ENCODE measurements at places on chromosomes 16 and 17.

DNA sequence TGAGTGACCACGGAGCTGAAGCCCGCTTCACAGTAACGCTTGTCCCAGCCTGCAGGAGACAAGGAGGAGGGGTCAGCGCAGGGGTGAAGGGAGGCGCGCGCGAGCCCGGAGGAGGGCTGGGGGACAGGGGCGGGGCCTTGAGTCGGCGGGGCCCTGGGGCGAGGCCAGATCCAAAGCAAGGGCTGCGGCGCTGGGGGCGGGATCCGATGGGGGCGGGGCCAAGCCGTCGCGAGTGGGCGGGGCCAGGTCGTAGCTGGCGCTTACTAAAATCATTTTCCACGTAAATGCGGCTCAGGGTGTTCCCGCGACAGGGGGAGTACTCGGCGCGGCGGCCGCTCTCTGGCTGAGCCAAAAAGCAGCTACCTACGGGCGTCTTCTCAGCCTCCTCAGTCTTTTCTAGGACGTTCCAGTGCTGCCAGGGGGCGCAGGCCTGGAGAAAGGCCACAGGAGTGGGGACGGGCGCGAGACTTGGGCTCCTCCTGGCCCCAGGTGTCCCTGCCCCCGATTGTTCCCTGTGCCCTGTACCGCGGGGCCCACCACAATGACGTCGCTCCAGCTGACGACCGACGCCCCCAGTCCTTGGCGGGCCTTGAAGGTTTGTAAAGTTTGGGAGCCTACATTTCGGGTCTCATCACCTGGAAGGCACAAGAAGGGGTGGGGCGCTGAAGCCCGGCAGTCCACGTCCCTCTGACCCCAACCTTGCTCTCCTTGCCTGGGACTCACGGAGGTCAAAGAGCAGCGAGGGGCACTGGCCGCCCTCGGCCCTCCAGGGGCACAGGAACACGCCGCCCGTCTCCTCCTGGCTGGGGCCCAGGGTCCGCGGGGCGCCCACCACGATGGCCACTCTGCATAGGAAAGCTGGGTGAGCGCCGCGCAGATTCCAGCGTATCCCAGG is 3.9 kb downstream of the ITGA2B start:
- DNase-seq: peak; percentile 89

DNA sequence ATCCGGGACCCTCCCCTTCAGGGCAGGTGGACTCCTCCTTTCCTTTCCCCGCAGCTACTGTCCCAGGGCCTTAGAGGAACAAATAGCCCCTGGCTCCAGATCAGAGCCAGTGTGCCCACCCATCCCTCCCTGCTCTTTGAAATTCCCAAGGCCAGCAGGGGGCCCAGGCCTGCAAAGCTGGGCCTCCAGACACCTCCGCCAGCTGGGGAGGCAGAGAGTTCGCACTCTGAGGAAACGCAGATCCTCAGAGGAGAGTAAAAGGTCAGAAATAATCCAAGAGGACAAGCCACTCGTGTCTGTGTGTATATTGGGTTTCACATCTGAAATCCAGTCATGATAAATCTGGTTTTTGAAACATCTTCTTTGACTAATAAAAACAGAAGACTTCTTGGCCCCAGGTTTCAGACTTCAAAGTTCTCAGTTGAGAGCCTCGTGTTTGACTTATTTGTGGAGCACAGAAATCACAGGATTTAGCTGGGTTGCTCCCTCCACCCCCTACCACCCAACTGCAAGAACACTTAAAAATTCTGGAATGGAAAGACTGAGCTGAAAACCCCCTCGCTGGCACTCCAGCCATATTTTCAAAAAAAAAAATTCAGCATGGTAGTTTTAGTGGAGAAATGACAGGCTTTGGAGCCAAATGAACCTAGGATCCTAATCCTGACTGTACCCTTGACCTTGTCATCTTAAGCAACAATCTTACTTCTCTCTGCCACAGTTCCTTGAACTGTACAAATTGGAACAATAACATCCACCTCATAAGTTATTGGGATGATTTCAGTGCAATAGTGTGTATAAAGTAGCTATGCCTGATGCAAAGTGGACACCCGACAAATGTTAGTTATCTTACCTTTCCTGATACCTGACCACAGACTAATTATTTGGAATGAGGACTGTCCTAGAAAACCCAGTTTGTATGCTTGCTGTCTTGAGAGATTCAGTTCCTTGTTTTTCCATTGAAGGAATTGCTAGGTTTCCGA is 44.5 kb upstream of the TBX2 start:
- no peak for DNase-seq

GRCh38 chr16:69820926-69821541 is 58.9 kb downstream of the WWP2 start:
- no peak for DNase-seq

DNA sequence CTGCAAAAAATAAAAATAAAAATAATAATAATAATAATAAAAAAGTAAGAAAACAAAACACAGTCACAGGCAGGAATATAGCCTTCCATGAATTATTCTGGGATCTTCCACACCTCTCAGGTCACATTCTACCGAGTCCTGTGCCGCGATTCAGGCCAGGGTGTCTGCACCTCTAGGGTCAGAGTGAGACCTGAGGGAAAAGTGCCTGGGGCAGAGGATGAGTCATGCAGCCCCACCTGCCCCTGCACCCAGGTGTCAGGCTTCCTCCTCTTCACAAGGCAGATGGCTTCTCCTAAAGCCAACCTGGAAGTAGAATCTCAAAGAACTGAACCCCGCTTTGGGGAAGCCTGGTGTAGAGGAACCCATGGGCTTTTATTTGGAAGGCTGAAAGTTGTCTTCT is 283.7 kb downstream of the CPPED1 start:
- DNase-seq: no peak

GRCh38 chr16:19938536-19938935 is 53.9 kb upstream of the GPRC5B start:
- no peak for DNase-seq

GRCh38 chr17:67707442-67707841 is 10.3 kb upstream of the NOL11 start:
- no peak for DNase-seq

DNA sequence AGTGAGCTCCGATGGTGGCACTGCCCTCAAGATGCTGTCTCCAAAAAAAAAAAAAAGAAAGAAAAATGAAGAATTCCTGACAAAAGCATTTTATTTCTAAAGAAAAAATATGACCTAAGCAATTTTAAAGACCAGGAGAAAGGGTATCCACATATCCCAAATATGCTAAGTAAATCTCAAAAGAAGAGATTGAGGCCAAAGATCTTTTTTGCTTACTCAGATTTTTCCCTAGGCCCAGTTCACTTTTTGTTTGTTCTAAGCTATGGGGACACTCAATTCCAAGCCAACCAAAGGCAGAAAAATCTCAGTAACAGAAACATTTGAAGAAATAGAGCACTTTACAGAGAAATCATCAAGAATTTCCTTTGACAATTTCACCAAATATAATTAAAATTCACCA is 150.8 kb downstream of the SOX9 start:
- no peak for DNase-seq

GRCh38 chr17:34366529-34367107 is 3.6 kb upstream of the CCL1 start:
- no peak for DNase-seq

GRCh38 chr17:52686140-52686539 is 527.6 kb upstream of the CA10 start:
- no peak for DNase-seq

GRCh38 chr17:73174126-73174525 is 9.3 kb downstream of the SSTR2 start:
- DNase-seq: no peak

DNA sequence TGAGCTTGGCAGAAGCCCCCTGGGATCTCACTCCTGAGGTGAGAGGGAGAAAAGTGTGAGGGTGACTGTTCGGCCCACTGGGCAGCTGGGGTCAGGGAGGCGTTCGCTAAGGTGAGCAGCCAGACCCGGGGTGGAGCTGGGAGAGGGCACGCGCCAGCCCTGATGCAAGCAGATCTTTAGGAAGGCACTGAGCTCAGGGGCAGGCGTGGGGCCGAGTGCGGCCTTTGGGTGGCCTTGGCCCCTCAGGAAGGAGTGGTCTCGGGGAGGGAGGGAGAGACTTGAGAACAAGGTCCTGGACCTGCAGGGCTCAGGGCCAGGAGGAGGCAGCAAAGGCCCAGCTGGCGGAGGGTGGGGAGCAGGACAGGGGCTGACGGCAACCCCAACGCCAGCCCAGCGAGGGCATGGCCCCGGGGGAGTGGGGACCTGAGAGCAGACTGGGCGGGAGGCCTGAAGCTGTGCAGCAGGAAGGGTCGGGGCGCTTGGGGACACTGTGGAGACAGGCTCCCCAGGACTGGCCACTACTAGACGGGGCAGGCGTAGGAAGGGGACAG is 14.5 kb upstream of the WDR45B start:
- no peak for DNase-seq

DNA sequence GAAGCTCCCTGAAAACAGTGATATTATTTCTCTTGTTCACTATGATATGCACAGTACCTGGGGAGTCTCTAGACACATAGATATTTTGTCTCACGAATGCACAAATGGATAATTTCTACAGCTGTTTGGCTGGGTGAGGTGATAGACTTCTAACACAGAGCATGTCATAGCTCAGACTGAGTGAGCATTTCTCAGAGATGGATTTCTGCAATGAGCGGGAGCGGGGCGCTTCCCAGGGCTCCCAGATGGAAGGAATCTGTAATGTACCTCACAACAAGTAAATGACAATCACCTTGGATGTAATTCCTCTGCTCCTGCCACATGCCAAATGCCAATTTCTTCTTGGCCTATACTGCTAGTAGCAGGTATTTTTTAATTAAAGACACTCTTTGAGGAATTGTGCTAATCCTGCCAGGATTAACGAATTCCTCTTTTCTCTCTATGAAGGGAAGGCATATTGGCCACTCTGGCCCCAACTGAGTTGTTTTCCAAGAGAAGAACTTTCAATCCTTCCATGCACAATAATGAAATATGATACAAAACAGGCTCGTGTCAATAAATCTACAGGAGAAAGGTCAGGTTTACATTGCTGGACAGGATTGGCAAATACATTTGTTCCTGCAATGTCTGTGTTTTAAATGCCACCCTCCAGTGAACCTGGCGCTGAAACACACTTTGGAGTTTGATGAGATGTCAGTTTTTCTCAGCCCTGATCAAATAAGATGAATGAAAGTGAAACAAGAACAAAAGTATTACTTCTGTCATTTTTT is 185.3 kb downstream of the CBLN1 start:
- DNase-seq: no peak

DNA sequence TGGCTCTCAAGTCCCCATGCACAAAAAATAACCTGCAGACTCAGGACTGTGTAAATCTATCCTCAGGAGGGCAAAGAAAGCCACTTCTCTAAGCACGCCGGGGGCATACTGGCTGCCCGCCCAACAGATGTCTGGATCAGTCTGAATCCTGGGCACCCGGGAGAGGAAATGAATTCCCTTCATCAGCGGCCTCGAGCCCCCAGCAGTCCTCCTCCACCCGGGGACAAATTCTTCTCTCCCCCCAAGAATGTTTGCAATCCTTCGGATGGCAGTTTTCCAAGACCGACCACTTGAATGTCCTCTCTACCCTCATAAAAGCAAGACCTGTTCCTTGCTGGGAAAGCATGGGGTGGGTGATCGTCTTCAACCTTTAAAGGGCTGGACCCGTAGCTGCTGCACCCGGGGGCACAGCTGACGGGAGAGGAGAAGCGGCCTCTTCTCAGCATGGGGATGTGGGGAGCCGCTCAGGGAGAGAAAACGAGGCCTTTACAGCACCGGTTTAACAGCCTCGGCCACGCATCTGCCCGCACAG is 9.4 kb upstream of the MAP2K3 start:
- no peak for DNase-seq

- no peak for DNase-seq
These were observed 35.4 kb downstream of the GINS2 start for GRCh38 chr16:85653290-85653891.

GRCh38 chr17:50213026-50214022 is 11.9 kb upstream of the COL1A1 start:
- no peak for DNase-seq

DNA sequence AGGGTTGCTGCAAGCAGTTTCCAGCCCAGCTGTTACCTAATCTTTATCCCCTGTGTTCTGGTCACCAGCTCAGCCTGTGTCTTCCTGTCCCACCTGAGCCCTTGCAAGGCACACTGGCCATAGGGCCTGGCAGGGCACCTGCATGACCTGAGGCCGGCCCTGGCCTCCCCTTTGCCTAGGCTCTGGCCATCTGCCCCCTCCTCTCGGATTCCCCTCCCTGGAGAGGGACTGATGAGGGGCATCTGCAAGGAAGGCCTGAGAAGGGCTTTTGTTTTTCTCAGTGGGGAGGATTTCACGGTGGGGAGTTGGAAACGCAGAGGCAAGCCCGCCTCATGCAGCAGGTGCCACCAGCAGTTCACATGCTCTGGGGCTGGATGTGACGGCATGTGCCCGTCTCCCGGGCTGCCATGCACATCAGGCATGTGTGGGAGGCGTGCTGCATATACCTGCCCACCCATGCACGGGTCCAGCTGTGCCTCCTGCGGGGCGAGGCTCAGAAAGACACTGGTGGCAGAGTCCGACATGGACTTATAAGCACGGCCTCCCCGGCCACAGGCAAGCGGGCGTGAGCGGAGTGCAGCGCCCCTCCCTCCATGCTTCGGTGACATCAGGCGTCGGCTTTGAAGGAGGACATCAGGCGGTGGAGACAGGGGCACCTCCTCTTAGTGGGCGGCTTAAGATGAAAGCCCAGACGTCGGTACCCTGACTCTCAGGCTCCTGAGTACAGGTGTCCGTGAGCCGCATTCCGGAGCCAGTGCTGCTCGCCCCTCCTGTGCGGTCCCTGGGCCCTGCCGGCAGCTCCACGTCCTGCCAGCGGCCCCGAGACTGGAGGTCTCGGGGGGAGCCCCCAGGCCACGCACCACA is 16.5 kb downstream of the ASPSCR1 start:
- no peak for DNase-seq

GRCh38 chr16:49921791-49922456 is 66.0 kb upstream of the ZNF423 start:
- DNase-seq: peak; percentile 56

GRCh38 chr17:2400474-2400866 is 390 bp downstream of the MNT start:
- no peak for DNase-seq

GRCh38 chr16:9922441-9922840 is 259.8 kb downstream of the GRIN2A start:
- no peak for DNase-seq

Measured in GM12892 (cell line).